ENCODE measurements at places on chromosomes 13 and 19.

- no peak for DNase-seq
These were observed 7.5 kb downstream of the DNAJC3 start for GRCh38 chr13:95684418-95684817.

- no peak for DNase-seq
These were observed 5.0 kb downstream of the JOSD2 start for GRCh38 chr19:50505856-50506611.

- no peak for DNase-seq
These were observed 23.1 kb downstream of the EPSTI1 start for GRCh38 chr13:42968906-42969305.

DNA sequence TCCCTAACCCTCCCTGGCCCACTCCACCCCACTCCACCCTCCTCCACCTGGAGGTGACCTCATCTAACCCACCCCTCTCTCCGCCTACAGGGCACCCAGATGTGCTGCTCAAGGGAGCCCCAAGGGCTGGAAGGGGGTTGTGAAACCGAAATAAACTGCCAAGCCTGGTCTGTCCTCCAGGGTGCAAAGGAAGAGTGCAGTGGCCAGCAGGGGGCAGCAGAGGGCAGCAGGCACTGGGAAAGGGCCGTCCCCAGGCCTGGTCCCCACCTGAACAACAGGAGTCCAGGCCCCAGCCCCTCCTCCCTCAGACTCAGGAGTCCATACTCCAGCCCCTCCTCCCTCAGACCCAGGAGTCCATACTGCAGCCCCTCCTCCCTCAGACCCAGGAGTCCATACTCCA is 8.4 kb upstream of the BCAM start:
- peak; percentile 94 for DNase-seq

- no peak for DNase-seq
These were observed 360.5 kb downstream of the KCNRG start for GRCh38 chr13:50375792-50376191.

DNA sequence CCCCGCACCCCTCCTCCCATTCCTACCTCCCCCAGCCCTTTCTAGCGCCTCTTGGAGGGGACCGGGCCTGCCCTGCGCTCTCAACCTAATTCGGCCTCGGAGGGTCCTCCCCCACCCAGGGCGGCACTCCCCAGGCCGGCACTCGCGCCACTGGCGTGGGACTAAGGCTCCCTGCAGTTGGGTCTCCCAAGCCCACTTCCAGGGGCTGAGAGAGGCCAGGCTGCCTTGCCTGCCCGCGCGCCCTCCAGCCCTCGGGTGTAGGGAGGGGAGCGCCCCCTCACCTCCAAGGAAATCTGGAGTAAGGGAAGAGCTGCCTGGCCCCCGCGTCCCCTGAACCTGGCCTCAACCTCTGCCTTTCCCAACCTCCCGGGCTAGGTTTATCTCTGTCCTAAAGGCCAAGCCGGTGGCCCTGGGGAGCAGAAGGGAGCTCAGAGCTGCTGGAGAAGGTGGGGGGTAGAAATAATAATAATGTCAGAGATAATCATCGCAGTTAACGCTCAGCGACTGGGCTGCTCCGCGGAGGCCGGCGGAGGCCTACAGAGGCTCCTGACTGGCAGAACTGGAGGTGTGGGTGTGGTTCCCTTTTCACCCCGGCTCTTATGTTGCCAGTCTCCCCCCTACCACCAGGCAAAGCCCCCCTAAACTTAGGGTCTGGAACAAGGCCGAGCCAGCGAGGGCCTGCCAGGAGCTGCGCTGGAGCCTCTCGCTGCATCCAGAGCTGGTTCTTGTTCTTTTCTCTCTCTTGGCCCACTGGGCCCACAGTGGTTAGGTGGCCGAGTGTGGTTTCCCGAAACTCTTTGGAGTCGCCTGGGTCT is 9.6 kb downstream of the ZIC2 start:
- no peak for DNase-seq

Measured in GM13976 (cell line).